ENCODE measurements at places on chromosomes 12 and 14. TPM values are rescaled to one million over a fixed set of nuclear protein-coding genes. Genes with fewer than 3 reads are reported as not detected.

GRCh38 chr14:100140452-100141078 is 18.9 kb downstream of the DEGS2 start:
- DNase-seq: peak; percentile 79

DNA sequence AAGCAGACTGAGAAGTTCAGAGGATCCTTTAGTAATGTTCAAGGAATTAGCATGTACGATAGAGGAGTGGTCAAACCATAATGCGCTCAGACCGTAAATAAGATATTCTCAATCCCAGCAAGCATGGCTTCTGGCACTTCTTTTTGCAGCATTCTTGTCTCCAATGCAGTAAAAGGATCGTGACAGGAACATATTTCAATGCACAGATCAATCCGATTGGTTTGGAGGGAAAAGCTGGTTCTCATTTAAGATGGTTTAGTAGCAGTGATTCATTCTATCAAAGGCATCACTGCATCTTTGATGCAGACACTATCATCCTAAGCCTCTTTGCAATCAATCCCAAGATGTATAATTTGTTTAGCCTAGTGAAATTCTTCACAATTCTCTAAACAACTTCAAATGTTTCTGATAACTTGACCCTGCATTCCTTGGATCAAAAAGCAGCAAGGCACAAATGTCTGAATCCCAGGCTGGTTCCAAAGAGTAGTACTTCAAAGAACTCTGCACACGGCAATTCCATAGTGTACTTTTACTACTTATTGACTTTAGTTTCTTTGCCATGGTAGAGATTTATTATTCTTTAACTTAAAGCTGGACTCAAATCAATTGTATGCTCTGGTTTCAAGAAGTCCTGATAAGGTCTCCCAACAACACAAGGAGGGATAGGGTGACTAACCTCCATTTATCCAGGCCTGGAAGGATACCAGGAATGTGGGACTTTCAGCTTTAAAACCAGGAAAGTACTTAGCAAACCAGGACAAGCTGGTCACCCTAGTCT is 96.8 kb upstream of the MDM1 start:
- peak; percentile 49 for DNase-seq

NCAPD2 gene
- total RNA-seq: 19.8 TPM

GRCh38 chr12:124913474-124914391 is 717 bp downstream of the UBC start:
- peak; percentile 79 for DNase-seq

- DNase-seq: no peak
These were observed 137.3 kb upstream of the SCAF11 start for GRCh38 chr12:46127656-46128055.

KLRB1 gene
- 1.4 TPM for total RNA-seq

- DNase-seq: no peak
These were observed 47.8 kb downstream of the BTBD7 start for GRCh38 chr14:93285044-93285443.

- DNase-seq: no peak
These were observed 98.3 kb upstream of the CPNE8 start for GRCh38 chr12:39003541-39004155.

GLT8D2 gene
- 7.3 TPM for total RNA-seq

- no peak for DNase-seq
These were observed 89.0 kb downstream of the SH2B3 start for GRCh38 chr12:111494676-111495075.

DNA sequence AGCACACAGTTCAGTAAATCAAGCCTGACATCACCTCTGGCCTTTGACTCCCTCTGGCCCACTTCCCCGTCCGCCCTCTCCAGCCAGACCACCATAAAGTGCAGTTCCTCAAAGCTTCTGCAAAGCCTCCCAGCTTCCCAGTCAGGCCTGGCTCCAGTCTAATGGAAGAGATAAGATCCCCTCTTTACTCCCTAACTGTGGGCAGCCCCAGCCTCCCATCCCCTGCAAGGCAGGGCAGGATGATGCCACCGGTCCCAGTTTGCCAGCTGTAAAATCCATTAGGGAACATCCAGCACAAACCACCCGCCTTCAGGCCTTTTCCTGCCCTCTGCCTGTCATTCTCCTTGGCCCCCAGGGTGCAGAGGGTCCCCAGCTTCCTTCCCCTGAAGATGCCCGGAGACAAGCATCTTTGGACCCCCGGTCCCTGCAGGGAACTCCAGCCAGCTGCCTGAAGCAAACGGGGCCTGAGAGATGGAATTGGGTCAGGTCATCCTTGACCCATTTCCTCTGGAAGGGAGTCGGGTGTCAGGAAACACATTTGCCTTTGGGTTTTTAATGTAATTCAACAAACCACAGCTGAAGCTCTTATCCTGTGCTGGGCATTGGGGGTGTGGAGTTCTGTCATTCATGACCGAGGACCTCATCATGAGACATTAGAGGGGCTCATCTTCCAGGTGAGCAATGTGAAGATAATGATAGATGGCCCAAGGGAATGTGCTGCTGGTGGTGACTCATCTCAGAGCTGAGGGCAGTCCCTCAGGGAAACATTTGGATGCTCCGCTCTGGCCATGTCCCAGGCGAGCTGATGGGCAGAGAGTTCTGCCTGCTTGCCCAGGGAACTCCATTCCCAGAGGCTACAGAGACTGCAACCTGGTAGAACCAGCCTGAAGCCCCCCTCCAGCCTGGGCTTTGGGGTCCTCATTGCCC is 93.8 kb upstream of the CLMN start:
- DNase-seq: no peak

FAR2 gene
- 10.6 TPM for total RNA-seq

DNAJC22 gene
- total RNA-seq: 1.7 TPM

DNA sequence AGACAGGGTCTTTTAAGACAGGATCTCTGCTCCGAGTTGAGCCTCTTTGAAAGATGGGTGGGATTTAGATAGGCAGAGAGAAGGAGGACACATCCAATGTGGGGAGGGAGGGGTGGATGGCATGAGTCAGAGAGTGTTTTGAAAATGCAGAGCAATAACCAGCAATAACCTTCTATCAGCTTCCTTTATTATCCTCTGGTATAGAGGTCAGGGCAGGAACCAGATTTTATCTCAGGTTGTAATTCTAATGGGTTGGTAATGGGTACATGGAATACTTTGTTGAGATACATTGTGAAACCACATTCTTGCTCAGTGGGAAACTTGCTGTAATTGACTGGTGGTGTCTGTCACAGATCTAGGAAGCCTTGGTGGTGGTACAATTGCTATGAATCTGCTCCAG is 37.6 kb upstream of the CCDC63 start:
- no peak for DNase-seq

BCL2L14 gene
- 0.95 TPM for total RNA-seq

DNA sequence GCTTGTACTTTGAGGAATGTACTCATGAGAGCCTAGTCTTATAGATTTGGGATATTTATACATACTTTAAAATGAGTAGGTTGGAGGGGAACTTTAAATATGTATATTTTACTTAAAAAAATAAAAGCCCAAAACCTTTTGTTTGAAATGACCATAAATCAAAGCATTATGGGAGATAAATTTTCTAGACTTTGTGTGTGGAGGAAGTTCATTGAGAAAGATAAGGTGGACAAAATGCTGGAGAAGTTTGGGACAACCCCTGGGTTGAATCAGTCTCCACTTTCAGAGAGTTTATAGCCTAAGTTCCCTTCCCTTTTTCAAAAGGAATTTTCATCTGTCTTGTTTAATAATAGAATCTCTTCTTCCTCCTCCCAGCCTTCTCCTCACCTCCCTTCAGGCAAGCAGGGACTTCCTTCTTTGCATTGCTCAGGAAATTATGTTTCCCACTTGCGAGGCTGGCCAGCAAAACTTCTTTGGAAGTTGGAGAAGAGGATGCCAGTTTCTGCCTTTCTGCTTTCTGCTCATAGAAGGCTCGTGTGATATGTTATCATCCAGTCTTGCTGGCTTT is 54.2 kb downstream of the CHST11 start:
- no peak for DNase-seq

CLECL1 gene
- 2.1 TPM for total RNA-seq

DNA sequence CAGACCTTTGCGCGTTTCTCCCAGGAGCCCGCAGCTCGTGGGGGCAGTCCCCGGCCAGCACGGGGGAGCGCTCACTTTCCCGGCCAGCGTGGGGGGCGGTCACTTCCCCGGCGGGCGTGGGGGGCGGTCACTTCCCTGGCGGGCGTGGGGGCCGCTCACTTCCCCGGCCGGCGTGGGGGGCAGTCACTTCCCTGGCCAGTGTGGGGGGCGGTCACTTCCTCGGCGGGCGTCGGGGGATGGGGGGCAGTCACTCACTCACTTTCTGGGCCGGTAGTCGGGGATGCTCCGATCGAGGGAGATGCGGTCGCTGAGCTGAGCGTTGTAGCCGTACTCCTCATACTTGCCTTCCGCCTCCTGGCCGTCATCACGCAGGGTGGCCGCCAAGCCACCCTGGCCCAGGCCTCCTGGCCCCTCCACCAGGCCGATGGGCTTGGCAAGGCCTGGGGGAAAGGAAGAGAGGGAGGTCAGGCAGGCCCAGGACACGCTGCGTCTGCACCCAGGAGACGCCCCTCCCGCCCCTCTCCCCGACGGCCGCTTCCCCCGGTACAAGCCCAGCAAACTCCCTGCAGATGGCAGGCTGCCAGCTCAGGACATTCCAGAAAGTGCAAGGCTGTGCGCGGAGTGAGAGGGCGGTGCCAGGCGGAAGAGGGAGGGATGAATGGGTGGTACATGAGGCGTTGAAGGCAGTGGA is 43.3 kb downstream of the GALNT9 start:
- DNase-seq: peak; percentile 97

- peak; percentile 37 for DNase-seq
These were observed 270.6 kb upstream of the TBX3 start for GRCh38 chr12:114954511-114955055.

DNA sequence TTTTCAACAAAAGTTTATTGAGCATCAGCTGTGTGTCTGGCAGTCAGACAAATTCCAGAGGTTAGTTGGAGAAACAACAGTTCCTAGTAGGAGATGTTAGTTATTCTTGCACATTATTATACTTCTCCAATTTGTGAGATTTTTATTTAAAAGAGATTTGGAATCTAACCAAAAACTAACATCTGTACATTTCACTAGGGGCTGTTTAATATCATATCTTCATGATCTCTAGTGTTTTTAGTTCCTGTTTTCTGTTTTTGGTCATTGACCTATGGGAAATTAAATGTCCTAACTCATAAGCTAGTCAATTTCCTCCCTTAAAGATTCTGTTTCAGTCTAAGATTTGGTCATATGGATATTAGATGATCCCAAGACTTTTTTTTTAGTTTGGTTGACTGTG is 34.1 kb upstream of the KLHDC2 start:
- DNase-seq: no peak

DNA sequence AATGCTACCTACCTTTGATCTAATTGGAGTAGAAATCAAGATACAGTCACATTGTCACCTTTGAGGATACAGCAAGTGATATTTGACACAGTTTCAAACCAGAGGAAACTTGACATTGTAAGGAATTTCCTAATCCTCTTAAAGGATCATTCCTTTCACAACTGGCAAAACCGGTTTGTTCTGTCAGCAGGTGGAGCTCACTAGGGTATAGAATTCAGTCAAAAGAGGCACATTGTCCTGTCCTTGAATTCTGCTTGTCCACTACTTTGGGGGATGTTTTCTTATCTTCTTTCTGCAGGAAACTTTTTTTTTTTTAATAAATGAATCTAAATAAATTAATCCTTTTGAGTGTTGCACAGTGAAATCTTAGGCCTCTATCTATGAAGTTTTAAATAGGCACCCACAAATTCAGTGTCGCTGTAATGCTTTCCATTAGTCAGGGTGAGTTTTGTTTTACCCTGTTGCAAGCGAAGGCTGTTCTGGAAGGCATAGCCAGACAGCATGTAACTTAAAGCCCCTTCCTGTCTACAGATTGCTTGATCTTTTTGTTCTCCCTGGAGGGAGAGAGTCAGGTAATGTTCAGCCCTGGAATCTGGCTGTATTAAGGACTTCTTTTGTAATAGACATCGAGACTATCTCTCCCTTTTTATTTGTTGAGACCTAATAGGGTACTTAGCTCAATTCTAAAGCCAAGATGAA is 285.0 kb upstream of the RGS6 start:
- peak; percentile 81 for DNase-seq

SERPINA9 gene
- not detected for total RNA-seq

NRXN3 gene
- 6.7 TPM for total RNA-seq

DNA sequence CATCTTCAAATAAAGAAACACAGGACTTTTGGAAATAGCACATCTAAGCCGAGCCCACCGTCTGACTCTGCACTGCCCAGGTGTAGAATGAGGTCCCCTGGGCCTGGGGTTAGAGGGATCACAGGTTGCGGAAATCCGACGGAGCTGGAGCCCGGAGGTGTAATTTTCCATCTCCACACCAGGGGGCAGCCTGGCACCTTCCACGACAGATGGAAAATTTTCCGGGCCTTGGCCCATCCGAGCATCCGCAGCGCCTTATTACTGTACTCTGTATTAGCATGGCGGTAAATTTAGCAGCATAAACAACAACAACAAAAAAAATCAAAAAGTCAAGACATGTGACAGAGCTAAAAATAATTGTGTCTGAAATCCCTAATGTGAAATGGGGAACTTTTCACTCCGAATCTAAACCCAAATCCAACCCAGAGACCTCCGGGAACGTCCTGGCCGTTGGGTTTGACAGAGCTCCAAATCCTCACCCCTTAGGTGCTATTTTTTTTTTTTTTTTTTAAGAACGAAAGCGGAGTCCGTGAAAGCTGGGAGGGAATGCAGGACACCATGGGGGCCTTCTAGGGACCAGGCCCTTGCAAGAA is 93.9 kb downstream of the KSR2 start:
- peak; percentile 70 for DNase-seq

TMEM179 gene
- not detected for total RNA-seq

DNA sequence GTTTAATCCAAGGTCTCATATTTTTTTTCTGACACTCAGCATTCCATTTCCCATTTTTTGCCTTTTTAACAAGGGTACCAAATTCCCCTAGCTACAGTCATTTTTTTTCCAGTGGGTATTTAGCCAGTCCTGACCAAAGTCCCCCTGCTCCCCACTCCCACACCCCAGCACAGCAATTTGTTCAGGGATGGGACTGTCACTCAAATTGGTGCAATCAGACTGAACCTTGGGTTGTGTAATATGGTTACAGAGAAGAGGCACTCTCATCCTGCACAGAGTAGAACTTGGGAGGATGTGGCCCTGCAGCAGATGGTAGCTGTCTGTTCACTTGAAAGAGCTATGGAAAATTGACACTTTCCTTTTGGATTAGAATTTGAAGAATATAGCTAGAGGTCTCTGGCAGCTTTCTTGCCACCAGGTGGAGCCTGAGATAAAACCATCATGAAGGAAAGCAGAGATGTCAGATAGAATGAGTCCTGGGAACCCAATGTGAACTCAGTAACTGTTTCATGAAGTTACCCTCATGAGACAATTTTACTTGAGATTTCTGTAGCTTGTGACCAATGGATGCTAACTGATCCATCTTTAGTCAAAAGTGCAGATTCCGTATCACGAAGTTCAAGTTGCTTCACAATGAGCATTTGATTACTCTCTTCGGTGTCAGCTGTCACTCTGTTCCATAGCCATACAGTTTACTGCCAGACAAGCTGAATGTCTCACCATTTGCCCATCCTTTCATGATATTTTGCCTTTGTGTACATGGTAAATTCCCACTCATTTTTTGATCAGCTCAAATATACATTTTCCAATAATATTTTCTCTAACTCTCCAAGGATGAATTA is 394.0 kb upstream of the SYT1 start:
- DNase-seq: peak; percentile 20

- DNase-seq: no peak
These were observed 215.5 kb downstream of the C12orf50 start for GRCh38 chr12:87813476-87814234.

SMIM41 gene
- 2.2 TPM for total RNA-seq
